ENCODE measurements at places on chromosomes 16 and 17.

DNA sequence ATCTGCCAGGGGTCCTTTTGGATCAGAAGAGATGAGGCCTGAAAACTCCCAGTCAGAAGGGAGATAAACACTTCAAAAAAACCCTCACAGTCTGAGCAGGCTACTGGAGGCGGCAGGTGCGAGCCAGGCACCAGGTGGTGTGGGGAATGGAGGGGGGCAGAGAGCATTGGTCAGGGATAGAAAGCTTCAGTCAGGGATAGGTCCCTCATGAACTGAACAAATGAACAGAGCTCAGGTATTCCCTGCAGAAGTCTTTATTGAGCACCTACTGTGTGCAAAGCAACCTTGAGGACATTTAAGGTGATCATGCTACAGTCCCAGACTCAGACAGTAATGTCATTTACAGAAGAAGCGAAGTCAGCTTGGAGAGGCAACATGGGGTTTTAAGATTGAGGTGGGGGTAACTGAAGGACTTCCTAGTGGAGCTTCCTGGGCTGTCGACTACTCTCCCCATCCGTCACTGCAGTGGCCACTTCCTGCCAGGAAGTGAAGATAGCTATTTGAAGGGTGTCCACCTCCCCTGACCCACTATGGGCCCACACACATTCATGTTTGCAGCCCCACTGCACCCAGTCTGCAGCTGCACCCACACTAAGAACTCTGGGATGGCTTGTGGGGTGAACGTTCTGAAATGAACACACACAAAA, 3.2 kb downstream of the KIFC3 start:
- no peak for DNase-seq

DNA sequence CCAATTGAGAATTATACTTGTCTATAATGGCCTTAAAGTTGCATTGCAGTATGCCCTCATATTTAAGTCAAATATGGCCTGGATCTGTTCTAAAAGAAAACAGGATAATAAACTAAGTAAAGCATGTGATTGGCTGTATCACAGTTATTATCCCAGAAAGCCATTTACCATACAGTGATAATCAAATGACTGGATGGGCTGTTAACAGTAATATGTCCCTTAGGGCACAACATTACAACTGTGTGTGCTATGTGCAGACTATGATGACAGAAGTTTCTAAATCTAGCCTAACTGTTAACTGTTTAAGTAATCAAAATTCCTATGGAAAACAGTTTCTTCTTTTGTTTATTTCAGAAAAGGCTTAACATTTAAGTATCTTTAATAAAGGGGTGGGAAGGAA, 145.7 kb downstream of the STXBP4 start:
- DNase-seq = no peak

- no peak for DNase-seq
Measured at GRCh38 chr17:30717291-30718098, 107.0 kb downstream of the CRLF3 start.

DNA sequence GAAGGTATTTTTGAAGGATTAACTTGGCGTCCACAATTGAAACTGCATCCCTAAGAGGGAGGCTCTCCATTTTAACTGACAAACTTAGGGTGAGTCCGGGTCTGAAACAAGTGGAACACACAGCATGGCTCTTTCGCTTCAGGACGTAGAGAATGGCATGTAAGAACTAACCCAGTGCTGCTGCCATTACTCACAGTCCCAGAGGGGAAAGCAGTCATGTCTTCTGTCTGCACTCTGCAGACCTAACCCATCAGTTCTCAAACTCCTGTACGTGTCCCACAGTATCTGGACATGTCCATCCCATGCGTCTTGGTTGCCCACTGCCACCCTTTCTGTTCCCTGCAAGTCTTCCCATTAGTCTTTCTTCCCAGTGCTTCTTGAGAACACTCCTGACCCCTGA, 563 bp downstream of the ST6GALNAC1 start:
- DNase-seq = no peak

GRCh38 chr17:82593590-82594087, 54.6 kb downstream of the WDR45B start:
- no peak for DNase-seq

- no peak for DNase-seq
Measured at GRCh38 chr16:79765901-79766394, 165.4 kb upstream of the MAF start.

DNA sequence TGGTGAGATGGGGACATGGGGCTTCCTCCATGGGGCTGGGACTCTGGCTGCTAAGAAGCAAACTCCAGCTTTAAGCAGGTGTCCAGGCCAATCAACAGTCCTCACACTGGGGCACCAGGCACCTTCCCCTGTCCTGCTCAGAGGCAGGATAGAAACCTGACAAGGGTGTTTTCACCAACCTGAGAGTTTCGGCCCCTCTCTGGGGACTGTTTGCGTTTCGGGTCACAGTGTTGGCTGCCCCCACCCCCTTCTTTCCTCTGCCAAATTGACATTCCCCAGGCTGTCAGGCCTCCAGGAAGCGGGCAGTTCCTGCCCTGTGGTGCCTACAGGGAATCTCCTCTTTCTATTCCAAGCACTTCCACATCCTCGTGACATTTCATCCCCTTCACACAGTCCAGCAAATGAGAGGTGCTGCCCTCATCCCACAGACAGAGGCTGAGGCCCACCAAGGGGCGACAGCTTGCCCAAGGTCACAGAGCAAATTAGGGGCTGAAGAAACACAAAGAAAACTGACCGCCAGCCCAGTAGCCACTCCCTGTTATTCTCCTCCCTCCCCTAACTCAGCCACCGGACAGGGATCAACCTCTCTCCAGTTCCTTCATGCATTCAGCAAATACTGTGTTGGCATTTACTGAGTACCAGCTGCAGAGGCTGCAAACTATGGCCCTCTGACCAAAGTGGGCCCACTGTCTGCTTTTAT, 38.0 kb downstream of the MMP15 start:
- DNase-seq = no peak

- no peak for DNase-seq
Measured at GRCh38 chr17:8012045-8012580, 9.7 kb downstream of the GUCY2D start.

DNA sequence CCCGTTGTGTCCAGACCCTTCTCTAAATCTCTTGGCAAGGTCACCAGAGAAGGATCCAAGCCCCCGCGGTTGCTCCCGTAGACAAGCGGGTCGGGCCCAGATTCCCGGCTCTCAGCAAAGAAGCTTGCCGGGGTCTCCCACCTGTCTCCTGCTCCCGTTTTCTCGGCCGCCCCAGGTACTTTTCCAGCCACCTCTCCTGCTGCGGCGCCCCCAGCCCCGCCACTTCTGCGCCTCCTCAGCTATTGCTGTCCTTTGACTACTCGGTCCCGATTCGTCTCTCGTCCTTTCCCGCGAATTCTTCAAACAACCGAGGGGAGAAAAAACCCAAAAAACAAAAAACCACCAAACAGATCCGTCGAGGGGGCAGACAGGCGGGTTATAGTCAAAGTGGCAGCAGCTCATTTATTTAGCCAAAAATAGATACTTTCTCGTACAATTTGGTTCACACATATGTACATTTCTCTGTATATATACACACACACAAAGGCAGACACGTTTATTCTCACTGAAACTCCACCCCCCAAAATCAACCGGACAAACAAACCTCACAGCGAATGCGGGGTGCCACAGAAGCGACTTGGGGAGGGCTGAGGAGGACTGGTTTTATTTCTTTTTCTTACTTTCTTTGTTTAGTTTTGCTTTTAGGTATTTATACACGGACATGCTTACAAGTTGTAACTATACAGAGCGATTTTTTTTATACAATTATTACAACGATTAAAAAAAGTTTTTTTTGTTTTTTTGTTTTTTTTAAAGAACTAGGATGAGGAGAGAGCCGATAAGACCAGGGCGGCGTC, 3.5 kb downstream of the IRX3 start:
- no peak for DNase-seq

GRCh38 chr16:17101646-17102045, 369.1 kb downstream of the XYLT1 start:
- no peak for DNase-seq

- DNase-seq = no peak
Measured at GRCh38 chr16:9115277-9115676, 23.8 kb downstream of the HAPSTR1 start.
